ENCODE measurements at places on chromosomes 12 and 14.

- DNase-seq, result no peak
Measured at GRCh38 chr12:65546528-65546927, 268.0 kb downstream of the MSRB3 start.

GRCh38 chr12:89448951-89449371, 75.6 kb downstream of the GALNT4 start:
- no peak for DNase-seq

DNA sequence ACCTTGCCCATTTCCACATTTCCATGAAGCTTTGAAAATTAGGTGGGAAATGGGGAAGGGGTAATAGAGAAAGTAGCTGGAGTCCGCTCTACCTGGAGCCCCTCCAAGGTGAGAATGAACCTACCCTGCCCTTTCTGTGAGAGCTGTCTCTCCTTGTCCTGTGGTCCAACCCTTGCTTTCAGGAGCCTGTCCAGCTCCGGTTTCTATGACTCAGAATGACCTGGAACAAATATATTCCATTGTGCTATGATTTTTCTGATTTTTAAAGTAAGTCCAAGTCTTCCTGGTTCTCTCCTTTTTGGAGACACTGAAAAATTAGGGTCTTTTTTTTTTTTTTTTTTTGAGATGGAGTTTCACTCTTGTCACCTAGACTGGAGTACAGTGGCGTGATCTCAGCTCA, 89.1 kb upstream of the VASH1 start:
- DNase-seq, result no peak

DNA sequence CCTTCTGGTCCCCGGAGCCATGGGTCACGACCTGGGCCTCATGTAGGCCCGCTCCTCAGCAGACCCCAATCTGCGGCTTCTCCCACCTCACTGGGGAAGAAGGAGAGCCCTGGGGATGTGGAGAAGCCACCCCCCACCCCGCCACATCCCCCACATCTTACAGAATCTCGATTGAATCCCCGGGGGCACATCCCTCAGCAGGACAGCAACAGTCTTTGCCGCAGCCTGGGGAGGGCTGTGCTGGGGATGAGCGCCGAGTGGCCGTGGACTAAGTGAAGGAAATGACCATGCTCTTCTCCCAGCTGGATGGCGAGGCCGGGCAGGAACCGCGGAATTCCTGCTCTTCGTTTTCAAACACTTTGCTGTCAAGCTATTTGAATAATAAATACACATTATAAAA, 169.0 kb upstream of the RTL1 start:
- peak; percentile 37 for DNase-seq

- DNase-seq, result no peak
Measured at GRCh38 chr12:16610743-16611142, 4.8 kb upstream of the LMO3 start.

GRCh38 chr12:90323217-90323616, 614.6 kb upstream of the ATP2B1 start:
- DNase-seq, result no peak

DNA sequence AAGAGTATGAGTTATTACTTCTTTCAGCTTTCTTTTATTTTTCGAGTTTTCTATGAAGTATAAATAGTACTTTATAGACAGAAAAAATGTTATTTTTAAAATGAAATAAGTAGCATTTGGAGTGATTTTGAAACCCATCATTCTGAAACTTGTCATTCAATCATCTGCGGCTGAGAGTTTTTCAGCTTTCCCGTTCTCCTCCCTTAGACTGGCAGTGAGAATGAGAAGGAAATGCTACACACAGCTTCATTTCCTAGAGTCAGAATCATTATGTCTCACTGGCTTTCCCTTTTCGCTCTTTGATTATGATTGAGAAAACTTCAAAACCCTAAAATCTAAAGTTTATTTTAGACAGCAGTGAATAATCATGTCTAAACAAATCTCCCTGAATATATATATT, 33.7 kb upstream of the GNPNAT1 start:
- DNase-seq, result no peak

DNA sequence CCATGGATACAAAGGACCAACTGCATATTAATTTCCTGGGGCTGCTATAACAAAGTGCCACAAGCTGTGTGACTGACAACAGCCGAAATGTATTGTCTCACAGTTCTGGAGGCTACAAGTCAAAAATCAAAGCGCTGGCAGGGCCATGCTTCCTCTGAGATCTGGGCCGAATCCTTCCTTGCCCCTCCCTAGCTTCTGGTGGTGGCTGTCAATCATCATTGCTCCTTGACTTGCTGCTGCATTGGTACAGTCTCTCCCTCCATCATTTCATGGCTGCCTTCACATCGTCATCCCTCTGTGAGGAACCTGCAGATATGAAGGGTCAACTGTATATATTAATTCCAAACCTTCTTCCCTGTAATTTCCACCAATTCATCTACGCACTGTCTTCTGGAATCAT, 118.3 kb downstream of the EXOC5 start:
- no peak for DNase-seq

DNA sequence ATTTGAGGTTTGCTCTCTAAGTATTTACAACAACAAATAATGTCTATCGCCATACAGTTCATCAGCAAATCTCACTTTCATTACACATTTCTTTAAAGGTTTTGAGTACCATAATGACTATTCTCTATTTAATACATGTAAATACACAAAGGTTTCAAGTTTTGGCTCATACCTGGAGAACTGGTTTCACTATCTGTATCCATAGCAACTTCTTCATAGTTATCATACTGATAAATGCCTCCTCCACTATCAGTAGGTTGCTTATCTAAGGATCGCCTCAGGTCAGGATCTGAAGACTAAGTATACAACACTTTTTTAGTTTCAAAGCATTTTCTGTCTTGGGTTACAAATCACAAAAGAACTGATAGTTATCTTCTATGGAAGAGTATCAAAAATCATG, 21.4 kb downstream of the ZFC3H1 start:
- DNase-seq, result no peak

DNA sequence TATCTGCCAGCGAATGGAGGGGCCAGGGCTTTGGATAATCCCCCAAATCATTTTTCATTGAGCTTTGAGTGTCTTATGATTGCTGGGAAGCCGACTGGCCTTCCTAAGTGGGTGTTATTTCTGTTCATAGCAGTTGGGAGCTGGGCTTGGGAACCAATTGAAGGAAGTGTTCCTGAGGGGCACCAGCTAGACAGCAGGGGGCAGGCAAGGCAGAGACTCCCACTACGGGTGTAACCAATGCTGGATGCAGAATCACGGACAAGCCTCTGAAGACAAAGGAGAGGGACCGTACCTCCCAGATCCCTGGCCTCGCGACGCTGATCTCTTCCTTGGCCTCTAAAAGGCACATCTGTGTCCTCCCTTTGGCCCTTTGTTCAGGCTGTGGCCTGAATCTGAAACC, 149.0 kb upstream of the PRMT8 start:
- no peak for DNase-seq

GRCh38 chr12:39919790-39920189, 186.1 kb downstream of the SLC2A13 start:
- no peak for DNase-seq

DNA sequence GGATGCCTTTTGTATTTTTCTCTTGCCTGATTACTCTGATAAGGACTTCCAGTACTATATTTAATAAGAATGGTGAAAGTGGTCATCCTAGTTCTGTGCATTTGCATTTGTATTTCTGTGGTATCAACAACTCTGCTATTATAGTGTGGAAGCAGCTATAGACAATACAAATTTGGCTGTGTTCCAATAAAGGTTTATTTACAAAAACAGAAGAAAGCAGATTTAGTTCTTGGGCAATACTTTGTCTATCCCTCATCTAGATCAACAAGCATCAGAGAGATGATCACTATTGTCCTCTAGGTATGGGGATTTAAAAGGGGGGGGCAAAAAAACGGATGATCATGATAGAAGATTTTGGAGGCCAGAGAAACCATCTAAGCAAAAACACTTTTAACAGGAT, 19.1 kb upstream of the BTG1 start:
- DNase-seq, result no peak

- no peak for DNase-seq
Measured at GRCh38 chr12:101570047-101570446, 24.7 kb upstream of the MYBPC1 start.
